ENCODE measurements at places on chromosomes 3 and 15.
A peak's percentile ranks its signal among the peaks of the same experiment; 100 is the strongest.

DNA sequence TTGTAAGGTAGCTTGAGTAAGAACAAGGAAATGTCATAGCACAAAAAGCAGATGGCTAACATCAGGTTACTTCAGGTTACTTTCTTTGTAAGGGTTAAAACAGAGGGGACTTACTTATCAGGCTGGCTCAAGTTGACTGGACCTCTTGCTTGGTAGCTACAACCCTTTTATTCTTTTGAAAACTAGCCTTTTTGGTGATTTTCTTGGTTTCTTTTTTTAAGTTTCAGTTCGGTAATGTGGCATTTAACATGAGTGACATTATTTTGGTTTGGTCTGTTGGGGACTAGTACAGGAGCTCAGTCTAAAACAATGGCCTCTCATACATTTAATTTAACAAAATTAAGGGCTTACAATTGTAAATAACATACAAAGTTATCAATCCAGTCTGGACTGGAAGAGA, 621.4 kb downstream of the OTOL1 start:
- DNase-seq = no peak

- no peak for DNase-seq
These were observed 10.5 kb downstream of the DPH6 start for GRCh38 chr15:35535365-35535916.

- DNase-seq = peak; percentile 8
These were observed 206.8 kb upstream of the TGFBR2 start for GRCh38 chr3:30399394-30400181.

GRCh38 chr15:93451265-93451664, 362.3 kb upstream of the RGMA start:
- no peak for DNase-seq

DNA sequence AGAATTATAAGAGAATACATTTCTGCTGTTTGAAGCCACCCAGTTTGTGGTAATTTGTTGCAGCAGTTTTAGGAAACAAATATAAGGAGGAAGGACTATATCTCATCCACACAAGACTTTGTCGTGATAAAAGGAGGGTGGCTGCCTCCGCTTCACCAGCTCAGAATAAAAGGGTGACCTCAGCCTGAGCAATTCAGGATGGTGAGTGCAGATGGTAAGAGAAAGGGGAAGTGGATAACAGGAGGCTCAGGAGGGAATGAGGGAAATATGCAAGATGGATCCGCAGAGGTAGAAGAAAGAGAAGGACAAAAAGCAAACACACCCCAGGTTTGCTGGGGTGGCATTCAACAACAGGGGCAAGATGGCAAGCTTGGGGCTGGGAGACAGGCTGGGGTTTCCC, 108.1 kb upstream of the TNFAIP8L3 start:
- no peak for DNase-seq

GRCh38 chr3:67489816-67490215, 164.6 kb downstream of the SUCLG2 start:
- peak; percentile 7 for DNase-seq

GRCh38 chr3:61944726-61945125, 383.4 kb downstream of the PTPRG start:
- no peak for DNase-seq

- DNase-seq = no peak
These were observed 32.7 kb downstream of the EBLN2 start for GRCh38 chr3:73094129-73094528.

- no peak for DNase-seq
These were observed 45.5 kb downstream of the TFG start for GRCh38 chr3:100754563-100755334.

- no peak for DNase-seq
These were observed 40.5 kb downstream of the SST start for GRCh38 chr3:187629711-187630110.

- no peak for DNase-seq
These were observed 147.2 kb downstream of the FOXP1 start for GRCh38 chr3:71436337-71436736.

DNA sequence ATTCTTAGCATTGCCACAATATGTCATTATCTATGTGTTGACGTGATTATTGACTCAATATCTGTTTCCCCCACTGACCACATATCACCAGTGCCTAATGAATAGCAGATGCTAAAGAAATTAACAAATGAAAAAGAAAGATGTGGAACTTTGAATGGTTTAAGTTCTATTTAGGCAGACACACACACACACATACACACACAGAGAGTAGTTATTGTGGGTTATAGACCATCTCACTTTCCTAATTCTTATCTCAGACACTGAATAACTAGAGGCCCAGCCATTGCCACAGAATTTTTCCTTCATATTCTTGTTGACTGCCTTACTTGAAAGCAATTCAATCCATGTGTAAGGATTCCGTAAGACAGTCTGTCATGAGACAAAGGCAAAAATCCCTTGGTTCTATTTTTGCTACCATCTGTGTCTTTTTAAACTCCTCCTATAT, 61.9 kb upstream of the PHLDB2 start:
- no peak for DNase-seq

- DNase-seq = no peak
These were observed 333.0 kb upstream of the ATP11B start for GRCh38 chr3:182460303-182460702.

GRCh38 chr15:92163641-92164040, 230.0 kb upstream of the ST8SIA2 start:
- DNase-seq = no peak

- DNase-seq = peak; percentile 87
These were observed 39.6 kb upstream of the FAM98B start for GRCh38 chr15:38414357-38414756.

DNA sequence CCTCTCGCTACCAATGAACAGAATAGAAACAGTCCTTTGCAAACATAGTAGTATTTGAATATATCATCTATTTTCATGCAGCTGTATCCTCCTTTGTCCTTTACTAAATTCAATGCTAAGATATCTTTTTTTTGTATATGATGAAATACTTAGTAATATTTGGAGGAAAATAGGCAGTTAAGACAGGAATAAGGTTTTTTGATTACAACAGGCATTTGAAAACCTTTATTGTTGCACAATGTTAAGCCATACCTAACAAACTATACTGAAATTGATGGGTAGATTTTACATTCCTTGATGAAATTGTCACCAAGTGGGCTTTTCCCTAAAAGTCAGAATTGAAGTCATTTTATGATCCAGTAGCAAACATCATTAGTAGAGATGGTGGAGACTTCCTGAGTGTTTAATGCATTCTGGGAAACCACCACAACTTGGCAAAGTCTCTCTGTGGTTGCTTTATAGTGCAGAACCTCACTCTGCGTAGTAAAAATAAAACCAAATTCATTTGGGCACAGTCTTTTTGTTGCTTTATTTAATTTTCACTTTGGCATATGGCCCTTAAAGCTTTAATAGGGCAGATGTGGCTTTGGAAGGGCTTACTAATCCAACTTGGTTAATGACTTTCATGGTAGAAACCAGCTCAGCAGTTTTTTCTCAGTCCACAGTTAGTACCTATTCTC, 216.0 kb downstream of the DIPK2A start:
- DNase-seq = peak; percentile 13

DNA sequence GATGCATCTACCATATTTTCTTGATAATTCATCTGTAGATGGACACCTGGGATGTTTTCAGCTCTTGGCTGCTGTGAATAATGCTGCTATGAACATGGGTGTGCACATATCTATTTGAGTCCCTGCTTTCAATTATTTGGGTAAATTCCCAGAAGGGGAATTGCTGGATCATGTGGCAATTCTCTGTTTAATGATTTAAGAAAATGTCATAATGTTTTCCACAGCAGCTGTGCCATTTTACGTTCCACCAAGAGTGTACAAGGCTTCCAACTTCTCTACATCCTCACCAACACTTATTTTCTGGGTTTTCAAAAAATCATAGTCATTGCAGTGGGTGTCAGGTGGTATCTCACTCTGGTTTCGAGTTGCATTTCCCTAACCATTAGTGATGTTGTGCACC, 64.4 kb downstream of the NSMCE3 start:
- no peak for DNase-seq

DNA sequence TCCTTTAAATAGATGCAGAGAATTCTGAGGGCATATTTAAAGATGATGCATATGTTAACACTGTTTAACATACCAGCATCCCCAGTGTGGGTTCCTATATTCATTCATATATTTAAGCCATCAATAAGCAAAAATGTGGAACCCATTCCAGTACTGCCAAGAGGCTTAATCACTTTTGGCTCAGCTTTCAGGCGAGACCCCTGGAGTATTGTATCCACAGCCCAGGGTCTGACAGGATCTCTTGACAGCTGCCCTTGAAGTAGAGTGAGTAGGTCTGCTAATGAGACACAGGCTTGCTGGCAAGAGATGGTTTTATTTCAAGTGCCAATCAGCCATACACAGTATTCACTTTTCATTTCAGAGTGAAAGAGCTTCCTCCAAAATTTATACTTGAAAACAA, 367.3 kb downstream of the OCA2 start:
- DNase-seq = no peak

DNA sequence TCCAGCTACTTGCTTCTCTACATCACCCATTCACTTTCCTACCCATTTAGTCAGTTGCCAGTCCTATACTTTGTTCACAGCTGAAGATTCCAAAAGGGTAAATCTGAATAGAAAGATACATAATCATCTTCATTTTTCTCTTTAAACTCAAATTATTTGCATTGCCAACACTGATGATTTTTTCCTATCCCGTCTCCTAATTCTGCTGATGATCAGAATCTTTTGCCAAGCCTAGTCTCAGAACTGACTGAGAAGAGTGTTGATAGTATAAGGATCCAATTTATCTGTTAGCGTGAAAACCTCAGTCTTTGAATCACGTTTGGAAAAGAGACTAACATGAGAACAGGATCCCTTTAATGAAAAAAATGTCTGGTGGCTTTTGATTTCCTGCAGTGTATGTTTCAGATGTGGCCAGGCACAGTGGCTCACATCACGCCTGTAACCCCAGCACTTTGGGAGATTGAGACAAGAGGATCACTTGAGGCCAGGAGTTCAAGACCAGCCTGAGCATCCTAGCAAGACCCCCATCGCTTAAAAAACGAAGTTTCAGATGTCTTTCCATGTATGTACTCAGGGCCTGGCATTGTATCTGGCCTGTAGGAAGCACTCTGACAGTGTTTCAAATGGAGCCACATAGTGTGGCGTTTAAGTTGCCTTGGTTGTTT, 169.4 kb downstream of the KLHL25 start:
- DNase-seq = no peak

GRCh38 chr3:127421943-127422662, 134.3 kb upstream of the PRR20G start:
- DNase-seq = no peak

DNA sequence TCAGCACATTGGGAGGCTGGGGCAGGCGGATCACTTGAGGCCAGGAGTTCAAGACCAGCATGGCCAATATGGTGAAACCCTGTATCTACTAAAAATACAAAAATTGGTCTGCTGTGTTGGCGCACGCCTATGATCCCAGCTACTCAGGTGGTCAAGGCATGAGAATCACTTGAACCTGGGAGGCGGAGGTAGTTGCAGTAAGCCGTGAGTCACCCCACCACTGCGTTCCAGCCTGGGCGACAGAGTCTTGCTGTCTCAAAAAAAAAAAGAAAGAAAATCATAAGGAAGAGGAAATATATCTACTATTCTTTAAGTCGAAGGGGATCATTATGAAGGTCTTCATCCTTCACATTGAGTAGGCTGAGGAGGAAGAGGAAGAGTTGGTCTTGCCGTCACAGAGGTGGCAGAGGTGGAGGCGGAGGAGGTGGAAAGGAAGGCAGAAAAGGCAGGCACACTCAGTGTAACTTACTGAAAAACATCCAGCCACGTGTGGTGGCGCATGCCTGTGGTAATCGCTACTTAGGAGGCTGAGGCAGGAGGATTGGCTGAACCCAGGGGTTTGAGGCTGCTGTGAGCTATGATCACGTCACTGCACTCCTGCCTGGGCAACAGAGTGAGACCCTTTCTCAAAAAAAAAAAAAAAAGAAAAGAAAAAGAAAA, 14.2 kb downstream of the CSK start:
- no peak for DNase-seq

GRCh38 chr15:75791337-75791713, 51.9 kb upstream of the UBE2Q2 start:
- DNase-seq = no peak

- DNase-seq = no peak
These were observed 394.9 kb downstream of the LSAMP start for GRCh38 chr3:116050311-116050915.

DNA sequence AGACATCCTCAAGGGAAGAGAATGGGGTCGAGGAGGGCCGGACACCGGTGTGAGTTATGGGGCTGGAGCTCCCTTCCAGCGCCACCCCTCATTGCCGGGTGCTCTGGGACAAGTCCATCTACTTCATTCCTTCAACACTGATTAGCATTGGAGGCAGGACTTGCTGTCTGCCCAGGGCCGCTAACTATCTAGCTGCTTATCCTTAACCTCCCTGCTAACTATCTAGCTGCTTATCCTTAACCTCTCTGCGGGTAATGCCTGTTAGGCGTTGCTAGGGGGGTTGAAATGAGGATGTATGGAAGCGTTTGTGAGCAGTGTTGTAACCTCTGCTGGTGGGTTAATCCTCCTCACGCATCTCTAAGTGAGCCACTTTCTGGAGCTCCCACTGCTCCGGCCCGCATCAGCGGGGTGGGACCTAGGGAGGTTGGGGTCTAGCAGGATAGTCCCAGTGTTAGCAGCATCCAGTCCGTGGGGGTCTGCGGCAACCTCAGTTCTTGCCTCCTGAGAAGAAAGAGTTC, 10.9 kb upstream of the CHAC1 start:
- no peak for DNase-seq

DNA sequence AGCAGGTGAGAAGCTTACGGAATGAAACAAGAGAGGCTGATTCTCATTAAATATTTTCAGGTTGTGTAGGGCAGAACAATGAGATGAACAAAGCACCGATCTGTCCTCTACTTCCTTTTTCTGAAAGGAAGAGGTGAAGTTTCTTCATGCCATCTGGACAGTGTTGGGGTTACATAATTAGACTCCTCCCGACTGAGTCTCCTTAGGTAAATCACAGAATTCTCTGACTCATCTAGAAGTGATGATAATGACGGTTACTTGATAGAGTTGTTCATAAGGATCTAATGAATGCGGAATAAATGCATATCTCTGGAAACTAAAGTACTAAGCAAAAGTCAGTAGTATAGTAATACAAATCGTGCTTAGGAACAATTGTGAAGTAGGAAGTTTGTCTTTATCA, 21.2 kb downstream of the CRTC3 start:
- no peak for DNase-seq

GRCh38 chr3:177571271-177571943, 374.1 kb upstream of the TBL1XR1 start:
- no peak for DNase-seq

DNA sequence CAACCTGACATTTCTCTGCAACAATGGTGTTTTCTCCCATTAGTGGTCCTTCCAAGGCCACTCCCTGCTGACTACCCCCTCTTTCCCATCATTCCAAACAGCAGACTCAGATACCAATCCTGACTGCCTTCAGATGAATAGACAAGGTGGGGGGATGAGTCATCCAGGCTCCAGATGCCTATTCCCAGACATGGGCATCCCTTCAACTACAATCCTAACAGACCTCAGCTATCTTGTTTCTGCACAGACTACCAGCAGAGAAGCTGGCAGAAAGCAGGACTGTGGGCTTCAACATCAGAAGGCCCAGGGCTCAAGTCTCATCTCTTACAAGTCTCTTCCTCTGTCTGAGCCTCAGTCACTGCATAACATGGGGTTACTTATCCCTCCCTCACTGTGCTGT, 2.2 kb downstream of the RBP1 start:
- peak; percentile 15 for DNase-seq

All from fibroblast of pulmonary artery (primary cell).